ENCODE measurements at places on chromosomes 2 and 18.
A peak's percentile ranks its signal among the peaks of the same experiment; 100 is the strongest.

DNA sequence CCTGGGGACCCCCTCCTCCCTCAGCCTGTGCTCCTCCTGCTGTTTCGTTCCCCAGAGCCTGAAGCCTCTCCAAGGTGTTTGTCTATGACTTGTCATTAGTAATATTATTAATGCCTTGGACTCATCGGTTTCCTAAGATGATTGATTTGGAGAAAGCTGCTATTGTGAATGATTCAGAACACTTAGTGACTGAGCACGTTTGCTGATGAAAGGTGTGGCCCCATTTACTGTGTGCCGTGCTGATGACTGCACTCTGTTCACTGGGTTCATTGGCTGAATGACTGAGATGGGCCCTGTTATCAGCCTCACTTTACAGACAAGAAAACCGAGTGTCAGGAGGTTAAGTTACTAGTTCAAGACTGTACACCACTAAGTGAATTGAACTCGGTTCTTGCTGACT is 111.4 kb downstream of the SPP2 start:
- DNase-seq, result no peak

GRCh38 chr2:220743203-220743602 is 828.9 kb downstream of the EPHA4 start:
- DNase-seq, result no peak

DNA sequence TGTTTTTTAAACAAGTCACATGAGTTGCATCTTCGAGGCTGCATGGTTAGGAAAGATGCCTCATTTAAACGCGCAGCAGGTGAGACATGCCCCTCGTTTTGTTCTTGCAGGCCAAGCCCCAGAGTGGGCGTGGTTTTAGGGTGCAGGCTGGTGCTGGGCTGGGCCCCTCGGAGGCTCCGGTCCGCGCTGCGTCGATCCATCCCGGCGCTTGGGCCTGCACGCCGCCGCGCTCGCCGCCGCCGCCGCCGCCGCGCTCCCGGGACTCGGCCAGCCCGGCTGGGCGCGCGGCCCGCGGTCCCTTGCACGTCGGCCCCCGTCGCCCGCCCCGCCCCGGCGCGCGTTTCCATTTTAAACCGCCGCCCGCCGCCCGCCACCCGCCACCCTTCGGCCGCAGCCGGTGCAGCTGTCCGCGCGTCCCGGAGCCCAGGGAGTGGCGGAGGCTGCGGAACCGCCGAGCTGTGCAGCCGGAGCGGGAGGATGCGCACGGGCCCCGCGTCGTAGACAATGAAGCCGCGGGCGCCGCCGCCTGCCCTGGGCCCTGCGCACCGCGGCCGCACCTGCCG is 175.5 kb downstream of the AGAP1 start:
- DNase-seq, result peak; percentile 74

- DNase-seq, result no peak
Observed at GRCh38 chr2:98464772-98465310, 20.2 kb downstream of the INPP4A start.

- DNase-seq, result peak; percentile 71
Observed at GRCh38 chr2:42844901-42845821, 52.8 kb upstream of the HAAO start.

All from AG10803 (cell line).